ENCODE measurements at places on chromosomes 11 and 22.

- no peak for DNase-seq
Measured at GRCh38 chr22:45503050-45503815, 550 bp downstream of the FBLN1 start.

GRCh38 chr11:37449146-37449545 is 851.1 kb upstream of the RAG2 start:
- DNase-seq: no peak

DNA sequence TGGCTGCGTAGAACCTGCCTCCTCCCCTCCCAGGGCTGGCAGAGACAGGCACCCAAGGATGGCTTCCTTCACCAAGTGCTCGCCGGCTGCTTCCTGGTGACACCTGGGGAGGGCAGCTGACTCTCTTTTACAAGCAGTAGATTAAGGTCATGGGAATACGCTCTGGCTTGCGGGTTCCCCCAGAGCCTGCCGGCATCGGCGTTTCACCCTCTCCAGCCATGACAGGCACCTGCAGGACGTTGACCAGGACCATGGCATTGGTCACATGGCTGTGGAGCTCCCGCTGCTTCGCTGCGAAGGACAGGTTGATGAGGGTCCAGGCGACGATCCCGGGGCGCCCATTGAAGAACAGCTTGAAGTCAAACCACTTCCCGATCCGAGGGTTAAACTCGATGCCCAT is 9.5 kb downstream of the DHCR7 start:
- no peak for DNase-seq

- peak; percentile 60 for DNase-seq
Measured at GRCh38 chr11:106087815-106088435, 10.5 kb downstream of the AASDHPPT start.

DNA sequence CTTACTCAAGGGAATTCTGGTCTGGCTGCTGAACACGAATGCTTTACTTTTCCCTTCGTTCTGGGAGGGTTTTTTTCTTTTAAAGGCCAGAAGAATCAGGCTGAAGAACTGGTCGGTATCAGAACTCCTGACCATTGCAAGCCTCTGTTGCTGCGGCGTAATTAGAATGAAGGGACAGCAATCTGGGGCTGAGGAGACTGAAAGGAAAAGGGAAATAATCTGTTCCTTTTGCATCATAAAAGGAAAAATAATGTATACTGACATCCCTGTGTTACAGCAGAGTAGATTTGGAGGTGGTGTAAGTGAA is 670 bp downstream of the SC5D start:
- DNase-seq: no peak

DNA sequence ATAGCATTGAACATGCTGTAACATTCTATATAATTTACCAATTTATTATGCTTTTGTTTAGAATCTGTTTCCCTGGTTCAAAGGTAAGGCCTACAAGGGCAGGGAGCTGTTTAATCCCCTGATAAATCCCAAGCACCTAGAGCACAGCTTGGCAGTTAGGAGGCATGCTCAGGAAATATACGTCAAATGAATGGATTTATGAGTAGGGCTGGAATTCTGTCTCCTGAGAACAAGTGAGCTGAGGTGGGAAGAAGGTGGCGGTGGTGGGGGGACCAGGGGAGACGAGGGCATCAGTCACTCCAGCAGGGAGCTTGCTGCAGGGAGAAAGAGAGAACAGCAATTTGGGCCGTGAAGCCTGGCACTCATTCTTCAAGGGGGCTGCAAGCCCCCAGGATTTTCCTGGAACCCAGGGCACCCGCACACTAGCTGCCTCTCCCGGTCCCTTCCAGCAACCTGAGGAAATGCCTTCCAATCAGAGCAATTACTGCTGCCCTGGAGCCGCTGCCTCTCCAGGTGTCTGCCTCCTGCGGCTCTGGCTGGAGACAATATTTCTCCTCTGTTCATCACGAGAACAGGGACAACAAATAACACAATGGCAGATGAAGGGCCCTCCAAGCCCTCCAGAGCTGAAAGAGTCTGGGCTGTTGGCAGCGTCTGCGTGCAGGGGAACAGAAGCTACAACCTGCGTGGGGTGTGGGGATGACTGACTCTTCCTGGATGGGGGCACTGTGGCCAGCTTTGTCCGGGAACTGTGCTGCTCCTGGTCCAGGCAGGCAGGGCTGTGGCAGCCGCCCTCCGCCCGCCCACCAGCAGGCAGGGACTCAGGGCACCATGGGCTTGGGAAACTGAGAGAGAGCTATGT is 233.4 kb downstream of the ST3GAL4 start:
- DNase-seq: no peak

GRCh38 chr11:10441091-10441490 is 14.0 kb upstream of the AMPD3 start:
- no peak for DNase-seq

- DNase-seq: peak; percentile 81
Measured at GRCh38 chr22:30754971-30755758, 60.5 kb downstream of the OSBP2 start.

GRCh38 chr11:120068114-120068573 is 69.8 kb downstream of the TRIM29 start:
- no peak for DNase-seq

- peak; percentile 97 for DNase-seq
Measured at GRCh38 chr22:50507421-50507990, at the start of gene LMF2. Gene LMF2 (minus strand): TSS chr22:50507702. CDS start chr22:50507675, 27 bp downstream.

DNA sequence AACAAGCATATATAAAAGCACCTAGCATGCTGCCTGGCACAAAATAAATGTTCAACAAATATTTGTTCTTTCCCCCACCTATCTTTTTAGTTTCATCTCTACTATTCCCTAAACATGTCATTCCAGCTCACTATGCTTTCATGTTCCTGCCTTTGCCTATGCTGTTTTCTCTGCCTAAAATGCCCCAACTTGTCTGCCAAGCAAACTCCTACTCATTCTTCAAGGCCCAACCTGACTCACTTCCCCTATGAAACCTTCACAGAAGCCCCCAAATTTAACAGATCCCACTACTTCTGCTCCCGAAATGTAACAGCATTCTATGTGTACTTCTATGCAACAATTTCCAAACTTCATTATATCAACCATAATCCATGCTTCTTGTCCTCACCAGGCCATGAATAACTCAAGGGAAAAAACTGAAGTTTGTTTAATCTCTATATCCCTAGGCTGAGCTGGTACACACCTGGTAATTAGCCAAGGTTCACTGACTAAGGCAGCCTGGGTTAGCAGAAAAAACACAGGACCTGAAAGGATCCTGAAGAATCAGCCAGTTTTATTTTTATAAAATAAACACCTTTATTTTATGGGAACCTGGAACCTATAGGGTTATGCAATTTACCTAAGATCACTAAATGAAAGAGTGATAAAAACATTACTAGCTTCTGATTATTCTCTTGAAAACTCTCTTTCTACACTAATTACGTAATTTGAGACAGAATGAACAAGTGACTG is 72.2 kb downstream of the PAK1 start:
- DNase-seq: no peak

- no peak for DNase-seq
Measured at GRCh38 chr11:125114518-125114917, 3.1 kb upstream of the TMEM218 start.

DNA sequence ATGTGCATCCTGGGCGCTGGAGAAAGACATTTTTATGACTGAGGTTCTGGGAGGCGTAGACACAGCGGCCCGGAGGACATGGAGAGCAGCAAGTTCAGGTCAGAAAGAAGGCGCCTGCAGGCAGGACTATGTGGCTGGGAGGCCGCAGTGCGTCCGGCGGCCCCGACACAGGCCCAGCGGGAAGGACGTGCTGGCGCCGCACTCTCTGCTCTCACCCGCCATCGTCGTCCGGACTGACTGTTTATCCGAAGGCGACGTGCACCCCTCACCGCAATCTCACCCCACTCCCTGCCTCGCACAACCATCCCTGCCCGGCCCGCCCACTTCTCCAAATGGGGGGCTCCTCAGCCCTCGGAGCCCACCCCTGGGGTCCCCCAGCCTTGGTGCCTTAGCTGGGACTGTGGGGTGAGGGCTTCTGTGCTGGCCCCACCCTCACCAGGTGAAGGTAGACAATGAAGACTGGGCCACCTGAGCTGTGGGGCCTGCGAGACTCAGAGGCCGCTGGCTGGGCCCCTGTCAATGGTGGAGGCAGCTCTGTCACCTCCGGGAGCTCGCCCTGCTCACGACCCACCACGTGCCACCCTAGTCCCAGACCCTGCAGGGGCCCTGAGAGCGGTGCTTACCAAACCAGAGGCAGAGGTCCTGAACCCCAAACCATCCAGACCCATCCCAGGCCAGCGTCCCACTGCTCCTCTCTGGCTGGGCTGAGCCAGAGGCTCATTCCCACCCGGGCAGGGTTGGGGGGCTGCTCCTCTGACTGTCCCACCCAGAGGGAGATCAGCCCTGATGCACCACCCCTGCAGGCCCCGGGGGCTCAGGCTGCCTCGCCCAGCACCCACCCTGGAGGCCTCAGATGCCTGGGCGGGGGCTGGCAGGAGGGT is 16.2 kb upstream of the MUC5B start:
- DNase-seq: no peak

DNA sequence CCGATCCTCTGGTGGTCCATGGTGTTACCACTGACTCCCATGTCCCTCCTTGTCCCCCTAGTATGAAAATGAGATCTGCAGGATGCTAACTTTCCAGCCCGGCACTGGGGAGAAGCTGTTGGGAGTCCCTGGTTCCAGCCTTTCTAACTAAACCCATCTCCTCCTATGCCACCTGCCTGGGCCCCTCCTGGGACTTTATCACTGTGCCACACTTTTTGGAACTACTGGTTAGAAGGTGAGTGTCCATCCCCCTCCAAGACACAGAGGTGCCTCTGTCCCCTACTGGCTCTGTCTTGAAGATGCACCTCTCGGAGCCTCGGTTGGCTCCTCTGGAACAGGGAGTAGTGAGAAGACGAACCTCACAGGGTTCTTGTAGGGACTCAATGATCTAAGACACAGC is at the start of gene RGL4:
TSS of gene RGL4 (plus strand) at position 301 of the 400 bp plus-strand sequence. CDS start 1,018 bp downstream, outside the sequence.
- DNase-seq: no peak

DNA sequence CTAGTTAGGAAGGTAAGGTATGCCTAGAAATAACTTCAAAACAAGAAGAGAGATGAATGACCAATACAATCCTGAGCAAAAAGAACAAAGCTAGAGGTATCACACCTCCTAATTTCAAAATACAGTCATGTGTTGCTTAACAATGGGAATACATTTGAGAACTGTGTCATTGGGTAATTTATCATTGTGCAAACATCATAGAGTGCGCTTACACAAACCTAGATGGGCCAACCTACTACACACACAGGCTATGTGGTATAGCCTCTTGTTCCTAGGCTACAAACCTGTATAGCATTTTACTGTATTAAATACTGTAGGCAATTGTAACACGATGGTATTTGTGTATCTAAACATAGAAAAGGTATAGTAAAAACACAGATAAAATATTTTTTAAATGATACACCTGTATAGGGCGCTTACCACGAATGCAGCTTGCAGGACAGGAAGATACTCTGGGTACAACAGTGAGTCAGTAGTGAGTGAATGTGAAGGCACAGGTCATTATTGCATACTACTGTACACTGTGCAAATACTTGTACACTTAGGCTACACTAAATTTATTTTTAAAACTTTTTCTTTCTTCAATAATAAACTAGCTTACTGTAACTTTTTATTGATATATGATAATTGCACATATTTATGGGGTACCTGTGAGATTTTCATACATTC is 48.2 kb downstream of the STK33 start:
- DNase-seq: no peak

GRCh38 chr11:117535850-117536411 is 208.3 kb downstream of the CEP164 start:
- peak; percentile 61 for DNase-seq

GRCh38 chr11:120231963-120232362 is 8.0 kb upstream of the POU2F3 start:
- DNase-seq: no peak

GRCh38 chr11:11074686-11075335 is 217.0 kb upstream of the ZBED5 start:
- DNase-seq: peak; percentile 55

DNA sequence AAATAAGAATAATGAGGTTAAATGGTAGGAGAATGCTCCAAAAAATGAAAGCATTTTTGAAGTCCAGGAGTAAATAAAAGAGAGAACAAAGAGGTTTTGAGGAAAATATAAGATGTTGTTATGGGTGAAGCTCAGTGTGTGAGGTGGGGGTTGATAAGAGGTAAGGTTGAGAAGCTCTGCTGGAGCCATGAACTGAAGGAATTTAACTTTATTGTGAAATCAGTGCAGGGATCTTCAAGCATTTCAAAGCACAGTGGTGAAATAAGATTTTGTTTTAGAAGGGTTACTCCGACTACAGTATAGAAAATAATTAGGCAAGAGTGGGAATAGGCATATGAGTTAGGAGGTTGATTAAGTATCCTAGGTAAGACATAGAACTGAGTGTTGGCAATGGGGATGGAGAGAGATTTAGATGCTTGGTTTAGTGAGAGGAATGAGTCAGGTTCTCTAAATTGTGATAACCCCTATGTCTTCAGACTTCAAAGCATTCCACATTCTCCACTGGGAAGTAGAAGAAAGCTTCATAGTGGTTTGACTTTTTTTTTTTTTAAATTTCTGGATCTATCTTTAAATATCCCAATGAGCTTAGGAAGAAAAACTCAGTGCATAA is 403.2 kb downstream of the AASDHPPT start:
- no peak for DNase-seq

DNA sequence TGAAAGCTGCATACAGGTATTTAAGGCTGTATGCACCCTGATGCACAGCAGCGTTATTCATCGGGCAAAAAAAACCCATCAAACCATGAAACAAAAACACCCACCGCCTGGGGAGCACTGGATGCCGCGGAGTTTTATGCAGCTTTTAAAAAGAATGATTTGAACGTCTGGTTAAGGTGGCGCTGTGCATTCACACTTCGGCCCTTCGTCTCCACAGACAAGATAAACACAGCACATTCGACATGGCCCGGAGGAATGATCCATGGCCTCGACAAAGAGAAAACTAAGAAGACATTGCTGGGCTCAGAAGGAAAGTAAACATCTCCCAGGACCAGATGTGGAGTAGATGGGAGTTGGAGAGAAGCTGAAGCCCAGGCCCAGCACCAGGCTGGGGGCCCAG is 40.8 kb upstream of the GAL start:
- no peak for DNase-seq

GRCh38 chr11:116065986-116066385 is 561.8 kb upstream of the CADM1 start:
- DNase-seq: no peak

GRCh38 chr11:44446366-44446762 is 119.1 kb upstream of the CD82 start:
- DNase-seq: no peak

GRCh38 chr11:30919389-30920152 is 333.4 kb upstream of the MPPED2 start:
- no peak for DNase-seq
